Activated T-helper 1 cell treated with anti-CD3 and anti-CD28 coated beads, Interleukin-2, amount 50 U/mL, for 16 hours (primary cell): ENCODE measurements at places on chromosomes 16 and 17.

- no peak for DNase-seq
Observed at GRCh38 chr16:8642146-8642545, 20.6 kb downstream of the METTL22 start.

GRCh38 chr16:78510496-78510895, 411.0 kb downstream of the WWOX start:
- DNase-seq: no peak

DNA sequence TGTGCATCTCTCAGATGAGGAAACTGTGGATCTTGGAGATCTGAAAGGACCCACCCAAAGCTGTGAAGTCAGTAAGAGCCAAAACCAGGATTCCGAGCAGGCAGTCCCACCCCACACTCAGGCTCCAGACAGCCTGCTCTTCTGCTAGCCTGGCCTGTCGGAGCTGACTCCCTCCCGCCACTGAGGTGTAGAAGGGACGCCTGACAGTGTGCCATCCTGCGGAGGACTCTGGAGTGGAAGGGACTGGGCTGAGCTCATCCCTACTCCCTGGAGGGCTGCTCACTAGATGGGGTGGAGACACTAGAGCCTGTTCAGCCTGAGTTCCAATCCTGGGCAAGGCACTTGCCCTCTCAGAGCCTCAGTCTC, 36.0 kb downstream of the WFDC1 start:
- DNase-seq: no peak

DNA sequence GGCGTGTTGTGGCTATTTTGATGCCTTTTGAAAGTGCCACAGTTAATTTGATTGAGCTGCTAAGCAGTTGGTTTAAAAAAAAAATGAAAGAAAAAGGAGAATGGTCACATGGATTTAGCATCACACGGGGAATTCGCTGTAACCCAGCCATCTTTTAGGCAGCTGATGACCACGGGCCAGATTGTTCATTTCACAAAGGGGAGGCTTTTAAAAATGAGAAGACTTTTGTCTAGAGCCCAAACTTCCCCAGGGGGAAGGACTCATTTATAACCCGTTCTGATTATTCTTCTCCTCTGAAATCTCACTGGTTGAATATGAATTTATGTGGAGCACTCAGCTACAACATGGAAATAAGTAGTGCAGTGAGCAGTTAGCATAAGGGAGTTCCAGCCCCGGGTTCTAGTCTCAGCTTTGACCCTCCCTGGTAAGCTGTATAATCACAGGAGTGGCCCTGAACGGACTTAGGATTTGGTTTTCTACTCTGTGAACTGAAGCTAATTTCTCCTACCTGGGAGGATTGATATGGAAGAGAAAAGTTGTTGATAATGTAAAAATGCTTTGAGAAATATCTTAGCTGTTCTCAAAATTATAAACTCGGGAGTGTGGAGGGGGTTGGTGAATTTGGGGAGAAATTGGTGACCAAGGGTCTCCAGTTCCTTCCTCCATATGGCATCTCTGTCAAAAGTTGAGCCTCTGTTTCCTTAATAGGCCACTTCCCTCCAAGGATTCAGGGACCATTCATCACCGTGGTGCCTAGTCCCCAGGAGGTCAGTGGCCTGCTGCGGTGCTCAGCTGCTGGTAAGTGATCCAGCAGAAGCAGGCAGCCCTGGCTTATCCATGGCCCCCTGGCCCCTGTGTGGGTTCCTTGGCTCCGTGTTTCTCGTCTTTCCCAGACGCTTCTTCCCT, 76.4 kb upstream of the TBX2 start:
- no peak for DNase-seq

DNA sequence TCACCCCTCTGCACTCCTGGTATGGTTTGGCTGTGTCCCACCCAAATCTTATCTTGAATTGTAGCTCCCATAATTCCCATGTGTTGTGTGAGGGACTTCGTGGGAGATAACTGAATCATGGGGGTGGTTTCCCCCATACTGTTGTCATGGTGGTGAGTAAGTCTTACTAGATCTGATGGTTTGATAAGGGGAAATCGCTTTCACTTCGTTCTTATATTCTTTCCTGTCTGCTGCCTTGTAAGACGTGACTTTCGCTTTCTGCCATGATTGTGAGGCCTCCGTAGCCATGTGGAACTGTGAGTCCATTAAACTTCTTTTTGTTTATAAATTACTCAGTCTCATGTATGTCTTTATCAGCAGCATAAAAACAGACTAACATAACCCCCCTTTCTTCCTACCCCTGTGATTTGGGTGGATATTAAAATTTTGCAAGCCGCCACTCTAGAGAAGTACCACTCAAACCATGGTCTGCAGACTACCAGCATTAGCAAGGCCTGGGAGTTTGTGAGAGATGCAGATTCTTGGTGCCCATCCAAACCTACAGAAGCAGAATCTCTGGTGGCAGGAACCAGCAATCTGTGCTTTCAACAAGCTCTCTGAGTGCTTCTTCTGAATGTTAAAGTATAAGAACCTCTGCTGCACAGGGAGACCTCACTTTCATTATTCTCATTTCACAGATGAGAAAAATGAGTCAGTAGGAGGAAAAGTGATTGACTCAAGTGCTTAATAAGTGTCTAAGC, 999.5 kb upstream of the EEF2KMT start:
- DNase-seq: no peak

DNA sequence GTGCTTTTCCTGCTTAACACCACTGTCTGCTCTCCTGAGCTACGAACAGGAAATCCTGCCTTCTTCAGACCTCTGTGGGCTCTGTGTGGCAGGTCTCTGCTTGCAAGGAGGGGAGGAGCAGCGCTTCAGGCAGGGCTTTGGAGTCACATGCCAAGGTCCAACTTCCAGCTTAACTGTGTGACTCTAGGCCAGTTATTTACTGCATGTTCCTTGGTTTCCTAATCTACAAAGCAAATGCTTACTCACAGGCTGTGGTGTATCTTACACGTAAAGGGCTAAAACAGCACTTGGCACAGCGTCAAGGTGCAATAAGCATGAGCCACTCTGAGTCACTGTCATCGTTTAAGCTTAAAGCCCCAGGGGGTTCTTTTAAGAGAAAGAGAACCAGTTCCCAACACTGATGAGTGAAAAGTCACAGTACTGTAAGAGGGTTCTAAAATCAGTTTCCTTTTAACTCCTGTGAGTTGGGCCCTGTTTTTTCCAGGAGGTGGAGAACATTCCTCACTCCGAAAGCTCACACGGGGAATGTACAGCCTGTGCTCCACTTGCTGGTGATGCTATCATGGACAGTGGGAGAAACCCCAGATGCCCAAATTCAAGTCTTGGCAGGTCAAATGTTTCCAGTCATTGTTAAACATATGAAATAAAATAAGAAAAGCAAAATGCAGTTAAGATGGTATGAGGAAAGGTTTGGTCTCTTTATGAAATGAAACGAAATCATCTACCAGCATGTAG, 54.1 kb upstream of the BCAR1 start:
- DNase-seq: peak; percentile 0

- no peak for DNase-seq
Observed at GRCh38 chr17:34726536-34727384, 147.4 kb downstream of the TMEM132E start.

DNA sequence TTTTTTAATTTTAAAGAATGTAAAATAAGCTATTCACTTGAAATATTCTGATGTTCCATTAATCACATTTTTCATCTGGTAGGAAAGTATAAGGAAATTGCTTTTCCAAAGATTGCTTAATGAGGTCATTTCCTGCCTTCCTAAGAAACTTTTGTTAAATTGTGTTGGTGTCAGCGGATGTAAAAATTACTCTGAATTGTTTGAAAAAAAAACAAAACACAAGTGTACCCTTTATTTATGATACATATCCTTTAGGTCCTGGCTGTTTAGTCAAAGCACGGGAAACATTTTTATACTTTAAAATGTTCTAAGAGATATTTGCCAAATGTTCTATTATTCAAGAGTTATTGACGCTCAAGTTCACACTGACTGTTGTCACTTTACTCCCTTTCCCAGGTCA, 1357.4 kb upstream of the GOT2 start:
- no peak for DNase-seq

- DNase-seq: no peak
Observed at GRCh38 chr17:13004336-13004735, 13.5 kb downstream of the ELAC2 start.

DNA sequence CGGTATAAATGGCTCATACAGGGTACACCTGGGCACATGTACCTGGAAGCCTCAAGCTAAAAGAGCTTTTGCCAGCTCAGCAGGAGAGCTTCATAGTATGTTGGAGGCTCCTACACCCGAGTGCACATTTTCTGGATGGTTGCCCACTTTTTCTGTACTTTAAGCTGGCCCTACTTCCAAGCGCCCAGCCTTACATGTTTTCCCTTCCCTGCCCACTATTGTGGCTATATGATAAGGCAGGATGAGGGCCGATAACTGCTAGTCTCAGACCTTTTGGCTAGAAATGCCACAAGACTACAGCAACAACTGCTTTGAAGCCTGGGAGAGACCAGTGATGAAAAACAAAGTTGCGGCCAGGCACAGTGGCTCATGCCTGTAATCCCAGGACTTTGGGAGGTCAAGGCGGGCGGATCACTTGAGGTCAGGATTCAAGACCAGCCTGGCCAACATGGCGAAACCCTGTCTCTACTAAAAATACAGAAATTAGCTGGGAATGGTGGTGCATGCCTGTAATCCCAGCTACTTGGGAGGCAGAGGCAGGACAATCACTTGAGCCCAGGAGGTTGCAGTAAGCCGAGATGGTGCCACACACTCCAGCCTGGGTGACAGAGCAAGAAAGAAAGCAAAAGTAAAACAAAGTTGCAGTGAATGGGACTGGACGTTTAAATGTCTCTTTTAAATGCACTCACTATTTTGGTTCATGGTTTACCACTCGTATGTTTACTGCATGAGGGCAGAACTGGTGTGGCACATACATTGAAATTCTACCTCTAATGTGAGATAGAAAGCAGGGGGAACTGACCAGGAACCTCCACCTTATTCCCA, 14.2 kb upstream of the MARCHF10 start:
- DNase-seq: no peak

GRCh38 chr16:1984347-1985225, 593 bp downstream of the GFER start:
- DNase-seq: no peak

- no peak for DNase-seq
Observed at GRCh38 chr17:58534901-58535421, 20.5 kb upstream of the MTMR4 start.

- DNase-seq: no peak
Observed at GRCh38 chr17:59093702-59094231, 12.9 kb downstream of the TRIM37 start.

DNA sequence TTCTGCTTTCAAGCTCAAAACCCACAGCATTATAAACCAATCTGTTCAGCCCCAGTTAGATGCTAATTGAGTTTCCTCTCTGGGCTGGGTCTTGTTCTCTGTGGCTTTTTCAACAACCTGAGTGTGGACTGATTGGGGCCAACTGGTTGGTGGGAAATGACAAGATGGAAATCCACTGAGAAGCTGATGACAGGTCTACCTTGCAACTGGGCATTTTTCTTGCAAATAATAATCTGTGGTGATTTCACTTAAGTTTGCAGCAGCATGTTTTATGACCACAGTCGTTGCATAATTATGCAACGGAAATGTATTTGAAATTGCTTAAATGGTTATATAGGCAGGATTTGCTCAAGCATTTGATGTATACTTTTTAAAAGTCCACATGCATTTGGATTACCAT, 69.9 kb downstream of the AKAP1 start:
- DNase-seq: no peak

DNA sequence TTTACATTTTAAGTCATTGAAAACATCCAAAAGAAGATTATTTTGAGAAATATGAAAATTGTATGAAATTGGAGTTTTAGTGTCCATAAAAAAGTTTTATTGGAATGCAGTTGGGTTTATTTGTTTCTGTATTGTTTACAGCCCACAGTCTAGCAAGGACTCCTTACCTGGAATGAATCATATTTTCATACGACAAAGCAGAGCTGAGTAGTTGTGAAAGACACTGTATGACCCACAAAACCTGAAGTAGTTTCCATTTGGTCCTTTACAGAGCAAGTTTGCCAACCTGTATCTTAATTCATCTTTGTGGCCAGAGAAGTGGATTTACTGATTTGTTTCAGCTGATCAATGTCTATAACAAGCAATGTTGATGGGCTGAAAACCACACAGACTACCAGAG, 10.3 kb downstream of the CCL18 start:
- DNase-seq: no peak

DNA sequence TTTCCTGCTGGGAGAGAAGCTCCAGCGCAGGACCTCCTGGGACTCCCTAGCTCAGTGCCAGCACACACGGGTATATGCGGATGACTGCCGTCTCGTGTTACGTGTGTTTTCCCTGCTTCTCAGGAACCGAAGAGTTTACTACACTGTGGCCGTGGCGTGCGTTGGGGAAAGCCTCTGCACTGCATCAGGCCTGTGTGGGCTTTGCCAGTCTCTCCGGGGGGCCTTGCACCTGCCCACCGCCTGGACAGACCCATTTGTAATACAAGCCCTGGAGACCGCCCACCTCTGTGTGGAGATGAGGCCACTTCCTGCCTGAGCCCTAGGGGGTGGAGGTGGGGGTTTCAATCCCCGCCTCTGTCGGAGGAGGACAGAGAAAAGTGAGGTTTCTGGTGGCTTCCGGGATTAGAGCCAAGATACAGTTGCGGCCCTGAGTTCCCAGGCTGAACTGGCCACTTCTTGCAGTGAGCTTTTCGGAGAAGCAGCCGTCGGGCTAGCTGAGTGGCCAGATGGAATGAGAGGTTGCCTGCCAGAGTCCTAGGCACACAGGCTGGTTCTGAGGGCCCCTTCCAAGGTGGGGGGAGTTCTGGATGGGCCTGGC, 43.4 kb upstream of the GSE1 start:
- no peak for DNase-seq

GRCh38 chr17:19347323-19348080, 15.0 kb downstream of the B9D1 start:
- DNase-seq: no peak

- DNase-seq: no peak
Observed at GRCh38 chr16:22189473-22190080, 16.5 kb upstream of the EEF2K start.
